MCF 10A (cell line): ENCODE measurements at places on chromosomes 5 and 9. TPM values are rescaled to one million over a fixed set of nuclear protein-coding genes. Genes with fewer than 3 reads are reported as not detected.

DNA sequence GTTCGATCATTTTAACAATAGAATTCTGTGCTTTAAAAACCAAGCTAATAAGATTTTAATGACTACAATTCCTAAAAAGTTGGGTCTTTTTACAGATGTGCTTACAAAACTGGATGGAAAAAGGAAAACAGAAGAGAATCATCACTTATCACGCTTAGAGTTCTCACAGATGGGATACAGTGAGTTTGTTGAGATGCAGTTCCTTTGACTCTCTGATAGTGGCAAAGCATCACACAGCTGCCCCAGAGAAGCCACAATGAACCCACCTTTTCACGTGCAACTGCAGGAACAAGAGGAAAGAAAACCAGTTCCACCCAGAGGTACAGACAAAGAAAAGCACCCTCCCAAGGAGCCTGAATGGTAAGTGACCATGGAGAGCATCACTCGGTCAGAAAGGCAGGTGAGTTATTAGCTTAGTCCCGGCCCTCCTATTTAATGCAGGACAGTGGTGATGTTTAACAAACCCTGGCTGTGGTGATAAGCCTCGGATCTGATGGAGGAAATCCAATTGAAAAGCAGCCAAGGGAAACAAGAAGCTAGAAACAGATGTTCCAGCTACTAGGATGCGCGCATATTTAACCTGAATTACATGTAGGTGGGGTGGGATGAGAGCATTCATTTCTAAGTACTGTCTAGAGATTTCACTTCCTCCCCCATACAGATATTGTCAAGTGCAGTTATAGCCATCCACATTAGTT lies 167.7 kb downstream of the TARS1 start:
- no peak for DNase-seq

PCDHGA7 gene
- 0.56 and 0.86 TPM in 2 replicates for total RNA-seq

DNA sequence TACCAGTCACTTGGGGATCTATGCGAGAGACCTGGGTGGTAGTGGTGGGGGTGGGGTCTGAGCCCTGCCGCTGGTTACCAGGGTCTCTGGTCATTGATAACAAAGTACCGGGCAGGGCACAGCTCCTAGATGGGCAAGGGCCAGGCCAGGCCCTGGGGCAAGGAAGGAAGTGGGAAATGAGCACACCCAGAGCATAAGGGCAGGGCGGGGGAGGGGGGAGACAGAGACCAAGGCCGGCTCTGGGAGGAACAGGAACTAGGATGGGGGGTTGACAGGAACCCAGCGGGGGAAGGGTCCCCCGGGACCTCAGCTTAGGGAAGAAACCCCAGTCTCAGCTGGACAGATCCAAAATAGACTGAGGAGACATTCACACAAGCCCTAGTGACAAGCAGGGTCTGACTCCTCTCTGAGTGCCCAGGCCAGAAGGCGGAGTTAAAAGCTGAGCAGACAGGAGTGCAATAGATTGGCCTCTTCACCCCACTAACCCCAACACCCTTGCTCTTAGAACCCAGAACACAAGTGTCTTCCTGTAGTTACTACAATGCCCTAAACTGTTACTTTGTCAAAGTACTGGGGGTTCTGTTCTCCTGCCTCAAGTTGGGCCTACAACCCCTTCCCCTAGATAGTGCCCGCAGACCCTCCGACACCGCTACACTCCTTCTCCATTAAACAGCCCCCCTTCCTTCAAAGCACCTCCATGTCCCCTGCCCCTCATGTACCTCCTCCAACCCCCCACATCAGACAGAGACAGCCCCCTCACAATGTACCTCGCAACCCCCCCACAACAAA lies 628 bp downstream of the ATOSB start:
- peak; percentile 68 for DNase-seq

PRUNE2 gene
- 0.29 and 0.63 TPM in 2 replicates for total RNA-seq

FAM170A gene
- total RNA-seq = not detected in 2 replicates

CTSL gene
- 84.2 and 141 TPM in 2 replicates for total RNA-seq

C9orf78 gene
- 27.6 and 30.0 TPM in 2 replicates for total RNA-seq

CRB2 gene
- not detected in 2 replicates for total RNA-seq

- DNase-seq = no peak
Measured at GRCh38 chr9:14006386-14007187, 307.4 kb downstream of the NFIB start.

DNA sequence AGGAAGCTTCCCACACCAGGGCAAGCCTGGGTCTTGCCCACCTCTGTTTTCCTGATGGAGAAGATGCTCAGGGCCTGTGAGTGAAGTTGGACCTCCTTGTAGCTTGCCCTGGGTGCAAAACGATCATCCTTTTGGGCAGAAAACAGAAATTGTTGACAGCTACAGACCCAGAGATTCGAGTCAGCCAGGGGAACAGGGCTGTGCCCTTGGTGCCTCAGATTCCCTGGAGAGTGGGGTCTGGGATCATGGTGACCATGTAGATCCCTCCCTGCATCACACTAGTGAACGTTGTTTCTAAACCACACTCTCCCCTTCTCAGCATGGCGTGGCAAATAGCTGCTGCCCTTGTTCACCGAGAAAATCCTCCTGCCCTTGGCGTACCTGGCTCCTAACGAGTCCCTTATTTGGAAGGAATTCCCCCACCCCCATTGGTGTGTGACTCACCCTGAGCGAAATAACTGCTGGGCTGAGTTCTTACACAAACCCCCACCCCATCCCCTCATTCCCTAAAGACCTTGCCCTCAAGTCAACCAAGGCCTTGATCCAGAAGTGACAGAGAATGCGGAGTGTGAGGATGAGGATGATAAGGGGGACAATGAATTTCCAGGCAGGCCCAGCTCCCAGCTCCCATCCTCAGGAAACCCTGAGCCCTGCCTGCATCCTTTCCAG lies 1.1 kb upstream of the DCANP1 start:
- DNase-seq = peak; percentile 54

DNA sequence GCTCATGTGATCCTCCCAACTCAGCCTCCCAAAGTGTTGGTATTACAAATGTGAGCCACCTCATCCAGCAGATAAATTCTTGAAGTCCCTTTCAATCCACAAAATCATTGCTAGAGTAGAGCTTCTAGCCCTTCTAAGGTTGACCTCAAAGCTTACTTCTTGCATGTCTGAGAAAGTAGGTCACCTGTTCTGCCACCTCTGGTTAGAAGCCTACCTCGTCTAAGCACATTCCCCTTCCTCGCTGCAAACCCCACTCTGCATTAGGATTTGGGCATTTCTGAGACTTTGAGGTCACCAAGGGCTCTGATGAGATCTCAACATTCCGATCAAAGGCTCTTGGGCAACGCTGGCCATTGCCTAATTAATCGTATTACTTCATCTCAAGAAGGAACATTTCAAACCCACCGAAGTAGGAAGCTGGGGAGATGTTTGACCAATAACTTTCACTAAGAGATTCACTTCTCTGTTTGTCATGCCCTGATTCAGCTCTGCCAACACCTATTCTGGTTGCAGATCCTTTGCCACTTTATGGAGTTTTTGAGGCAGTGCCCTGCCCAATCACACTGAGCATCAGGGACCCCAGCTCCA lies 8.6 kb downstream of the ADAM19 start:
- no peak for DNase-seq

- no peak for DNase-seq
Measured at GRCh38 chr9:106324591-106325280, 538.2 kb upstream of the ZNF462 start.

DNA sequence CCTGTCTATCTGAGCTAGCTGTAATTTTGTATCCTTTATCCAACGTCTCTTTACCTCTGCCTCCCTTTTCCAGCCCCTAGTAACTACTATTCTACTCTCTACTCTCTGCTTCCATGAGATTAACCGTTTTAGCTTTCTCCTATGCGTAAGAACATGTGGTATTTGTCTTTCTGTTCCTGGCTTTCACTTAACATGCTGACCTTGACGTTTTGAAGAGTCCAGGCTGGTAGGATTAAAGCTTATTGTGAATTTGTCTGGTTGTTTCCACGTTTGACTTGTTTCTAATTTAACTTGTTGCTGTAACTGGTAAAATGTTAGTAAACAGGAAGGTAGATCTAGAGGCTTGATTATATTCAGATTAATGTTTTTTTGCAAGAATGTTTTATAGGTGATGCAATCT lies 385.3 kb downstream of the PSAT1 start:
- DNase-seq = no peak

DNA sequence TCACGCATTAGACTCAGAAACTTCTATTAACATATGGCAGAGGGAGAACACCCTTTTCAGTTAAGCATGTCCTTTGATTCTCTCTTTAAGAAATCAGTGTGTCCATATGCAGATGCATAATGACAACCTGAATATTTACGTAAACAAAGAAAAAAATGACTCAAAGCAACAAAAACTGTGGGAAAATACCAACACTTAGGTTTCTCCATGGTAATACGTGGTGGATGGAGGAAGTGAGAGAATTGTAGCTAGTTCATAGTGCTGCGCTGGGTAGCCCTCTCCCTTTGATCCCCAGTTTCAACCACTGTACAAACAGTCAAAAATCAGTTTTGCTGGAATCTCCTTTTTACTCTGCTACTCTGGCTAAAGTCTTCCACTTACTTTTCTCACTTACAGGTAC lies 2.0 kb upstream of the MAP3K1 start:
- no peak for DNase-seq

DNA sequence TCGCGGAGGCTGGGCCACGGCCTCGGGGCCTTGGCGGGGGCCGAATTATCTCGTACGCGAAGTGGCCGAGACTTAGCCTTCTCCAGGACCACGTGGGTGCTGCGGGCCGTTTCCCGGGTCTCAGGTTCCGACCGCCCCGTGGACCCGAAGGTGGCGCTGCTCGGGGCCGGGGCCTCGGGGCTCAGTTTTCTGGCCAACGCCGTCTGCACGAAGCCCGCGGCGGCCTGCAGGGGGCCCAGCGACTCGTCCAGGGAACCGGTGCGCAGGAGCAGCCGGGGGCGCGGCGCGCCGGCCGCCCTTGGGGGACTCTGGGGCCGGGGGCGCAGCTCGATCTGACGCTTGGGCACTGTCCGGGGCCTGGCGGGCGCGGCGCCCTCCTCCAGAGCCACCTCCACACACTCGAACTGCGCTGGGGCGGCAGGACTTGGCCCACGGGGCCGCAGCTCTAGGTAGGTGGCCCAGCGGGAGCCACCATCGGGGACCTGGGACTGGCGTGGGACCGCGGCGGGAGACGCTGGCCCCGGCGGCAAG lies 716 bp downstream of the PROB1 start:
- no peak for DNase-seq
